Stimulated activated CD8-positive, alpha-beta memory T cell treated with anti-CD3 and anti-CD28 coated beads, Interleukin-7, amount 100 ng/mL, for 24 hours (primary cell): ENCODE measurements at places on chromosomes 5 and 9.

DNA sequence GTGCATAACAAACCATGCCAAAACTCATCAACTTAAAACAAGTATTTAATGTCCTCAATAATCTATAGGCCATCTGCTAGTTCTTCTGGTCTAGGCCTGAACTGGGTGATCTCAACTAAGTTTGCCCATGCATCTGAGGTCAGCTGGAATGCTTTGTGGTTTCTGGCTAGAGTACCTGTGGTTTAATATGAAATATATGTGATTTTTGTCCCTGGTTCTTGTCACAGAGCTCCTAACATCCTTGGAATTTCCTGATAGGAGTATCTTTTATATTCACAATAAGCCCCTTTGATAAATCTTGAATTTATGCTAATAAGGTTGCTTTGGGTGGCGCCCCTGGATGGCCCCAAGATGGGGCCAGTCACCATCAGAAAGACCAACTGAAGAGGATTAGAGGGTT is 535.9 kb downstream of the DNAH5 start:
- DNase-seq, result no peak

DNA sequence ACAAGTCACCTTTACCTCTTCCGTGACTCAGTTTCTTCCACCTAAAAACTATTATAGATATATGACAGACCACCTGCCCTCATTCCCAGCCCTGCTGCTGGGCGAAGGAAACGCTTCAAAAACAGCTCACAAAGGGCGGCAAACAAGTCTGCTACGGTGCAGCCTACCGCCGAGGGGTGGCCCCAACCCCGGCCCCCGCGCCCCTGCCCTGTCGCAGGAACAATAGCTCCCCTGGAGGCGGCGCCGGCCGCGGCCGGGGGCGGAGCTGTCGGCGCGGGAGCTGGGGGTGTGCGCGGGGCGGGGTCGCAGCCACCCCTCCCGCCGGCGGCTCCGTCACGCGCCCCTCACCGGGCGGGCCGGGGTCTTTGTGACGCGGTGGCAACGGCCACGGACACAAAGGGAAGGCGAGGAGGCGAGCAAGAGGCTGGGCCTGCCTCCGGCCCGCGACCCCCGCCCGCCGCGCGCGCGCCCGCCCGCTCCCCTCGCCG is at the start of gene TMEFF1:
Gene TMEFF1, plus strand, starts transcription at position 362 of the 488 bp plus-strand sequence. CDS start 396 bp downstream, outside the sequence.
- DNase-seq, result no peak

DNA sequence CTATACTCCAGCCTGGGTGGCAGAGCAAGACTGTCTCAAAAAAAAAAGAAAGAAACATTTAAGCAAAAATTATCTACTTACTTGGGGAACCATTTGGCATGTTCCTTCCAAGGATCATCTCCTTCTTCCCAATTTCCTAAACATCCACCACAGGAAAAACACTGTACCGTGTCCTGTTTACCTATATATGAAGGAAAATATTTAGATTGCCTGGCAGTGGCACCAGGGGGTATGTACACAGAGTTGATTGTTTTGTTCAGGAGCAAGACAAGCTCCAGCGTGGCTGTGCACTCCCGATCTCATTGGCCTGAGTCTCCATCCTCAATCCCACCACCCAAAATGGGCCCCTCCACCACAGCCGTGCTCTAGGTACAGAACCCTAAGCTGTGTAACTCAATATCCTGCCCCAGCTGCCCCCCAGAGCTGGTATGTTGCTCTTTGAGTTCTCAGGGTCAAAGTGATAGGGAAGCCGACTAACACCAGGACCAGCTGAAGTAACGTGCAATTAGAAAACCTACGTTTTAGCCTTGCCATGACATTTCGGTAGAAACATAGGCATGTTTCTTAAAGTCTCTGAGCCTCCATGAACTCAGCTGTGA is 13.8 kb downstream of the NAIP start:
- DNase-seq, result no peak

- DNase-seq, result no peak
These were observed 89.6 kb downstream of the ENC1 start for GRCh38 chr5:74550927-74551326.

- DNase-seq, result no peak
These were observed 657 bp downstream of the MTRR start for GRCh38 chr5:7869474-7870136.

DNA sequence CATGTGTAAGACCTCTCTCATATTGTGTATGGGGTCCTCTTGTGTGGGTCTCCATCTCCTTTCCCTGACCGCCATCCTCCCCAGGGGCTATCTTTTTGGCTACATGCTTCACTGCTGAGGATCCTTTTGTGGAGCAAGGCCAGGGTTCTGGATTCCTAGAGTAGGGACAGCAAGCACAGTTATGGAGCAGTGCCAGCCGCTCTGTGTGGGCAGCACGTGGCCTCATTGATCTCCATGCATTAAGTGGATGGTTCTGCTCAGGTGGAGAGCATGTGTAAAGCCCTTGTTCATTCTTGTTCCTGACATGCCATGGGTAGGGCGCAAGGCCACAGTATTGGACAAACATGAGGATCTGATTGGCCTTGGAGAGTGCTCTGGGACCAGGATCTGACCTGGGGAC is 8.9 kb downstream of the PHF2 start:
- DNase-seq, result no peak

GRCh38 chr9:81741103-81741502 is 51.8 kb upstream of the TLE1 start:
- DNase-seq, result no peak

DNA sequence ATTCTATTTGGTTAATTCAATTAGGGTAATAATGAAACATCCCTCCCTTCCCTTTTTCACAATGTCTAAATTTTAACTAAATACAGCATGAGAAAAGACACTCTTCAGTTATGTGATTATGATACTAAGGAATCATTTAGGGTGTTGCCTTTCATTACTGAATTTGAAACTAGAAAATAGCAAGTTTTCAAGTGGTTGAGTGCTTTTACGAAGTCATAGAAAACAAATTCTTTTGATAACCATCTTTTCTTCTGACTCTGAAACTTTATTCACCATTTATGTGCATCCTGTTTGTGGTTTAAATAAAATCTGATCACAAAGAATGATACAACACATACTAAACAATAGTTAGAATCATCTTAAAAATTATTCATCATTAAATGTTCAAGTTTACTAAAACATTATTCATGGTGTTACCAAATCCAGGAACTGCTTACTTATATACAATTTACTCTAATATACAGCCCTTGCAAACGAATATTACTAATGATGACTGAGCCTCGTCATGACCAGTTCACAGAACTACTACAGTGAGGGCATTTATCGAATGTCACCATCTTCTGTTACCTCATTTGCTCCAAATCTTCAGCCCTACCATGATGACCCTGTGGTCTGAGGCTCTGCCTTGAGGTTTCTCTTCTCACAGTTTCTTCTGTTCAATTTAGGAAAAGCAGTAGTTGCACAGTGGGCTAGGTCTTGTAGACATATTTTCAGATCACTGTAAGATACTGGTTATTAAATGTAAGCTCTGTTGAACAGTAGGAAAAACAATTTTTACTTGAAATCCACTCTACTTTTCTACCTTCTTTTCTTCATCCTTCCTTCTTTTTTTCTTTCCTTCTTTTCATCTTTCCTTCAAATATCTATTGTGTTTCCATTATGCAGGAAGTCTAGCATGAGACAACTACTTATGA is 18.3 kb upstream of the IL9 start:
- no peak for DNase-seq

- DNase-seq, result no peak
These were observed 176.5 kb upstream of the GAS1 start for GRCh38 chr9:87123830-87124229.

DNA sequence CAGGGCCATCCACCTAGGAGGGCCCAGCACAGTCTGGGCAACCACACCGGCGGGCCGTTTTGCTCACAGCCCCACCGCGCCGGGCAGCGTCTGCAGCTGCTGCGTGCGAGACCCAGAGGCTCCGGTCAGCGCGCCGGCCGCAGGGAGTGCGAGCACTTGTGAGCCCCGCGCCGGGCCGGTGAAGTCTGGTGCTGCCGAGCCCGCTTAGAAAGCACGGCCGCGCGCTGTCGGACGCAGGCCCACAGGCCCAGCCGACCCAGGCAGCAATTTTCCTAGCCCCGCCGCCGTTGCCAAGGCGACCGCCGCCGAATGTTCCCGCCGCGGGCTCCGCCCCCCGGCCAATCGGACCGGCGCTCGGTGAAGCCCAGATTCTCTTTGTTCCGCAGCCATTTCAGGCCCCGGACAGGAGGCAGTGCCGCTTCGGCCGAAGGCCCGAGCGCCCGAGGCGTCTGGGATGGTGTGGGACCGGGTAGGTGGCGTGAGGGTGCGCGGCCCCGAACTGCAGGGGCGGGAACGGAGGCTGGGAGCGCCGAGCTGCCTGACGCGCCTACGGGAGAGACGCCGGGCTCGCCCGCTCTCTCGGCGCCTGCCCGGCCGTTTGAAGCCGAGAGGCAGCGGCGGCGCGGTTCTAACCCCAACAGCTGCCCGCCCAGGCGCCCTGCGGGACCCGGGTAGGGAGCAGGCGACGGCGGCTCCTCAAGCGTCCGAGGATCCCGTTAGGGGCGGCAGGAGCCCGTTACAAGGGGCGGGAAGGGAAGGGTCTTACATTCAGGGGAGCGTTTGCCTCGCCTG is at the start of gene TNPO1:
Gene TNPO1, plus strand, starts transcription at position 378 of the 792 bp plus-strand sequence. Its CDS starts 77 bp downstream, at position 455.
- peak; percentile 67 for DNase-seq

- DNase-seq, result no peak
These were observed 255.3 kb upstream of the SMARCA2 start for GRCh38 chr9:1759771-1760300.

DNA sequence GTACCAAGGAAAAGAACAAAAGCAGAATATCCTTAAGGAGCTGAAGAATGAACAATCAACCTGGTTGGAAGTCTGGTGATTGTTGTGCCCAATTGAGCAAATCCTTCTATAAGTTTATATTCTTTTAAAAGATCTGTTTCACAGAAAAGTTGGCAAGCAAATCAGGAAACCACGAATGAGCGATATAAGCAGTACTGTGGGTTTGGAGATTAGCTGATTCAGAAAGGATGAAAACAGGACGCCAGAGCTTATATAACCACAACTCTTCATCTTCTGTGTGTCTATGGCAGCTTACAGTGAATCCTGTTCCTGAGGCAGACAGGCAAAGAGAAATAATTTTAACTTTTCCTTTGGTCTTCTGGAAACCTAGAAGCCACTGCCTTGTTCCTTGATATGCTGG is 61.7 kb downstream of the SLC38A9 start:
- no peak for DNase-seq

- no peak for DNase-seq
These were observed 66.6 kb downstream of the ABCA1 start for GRCh38 chr9:104861397-104861796.

GRCh38 chr5:54449923-54450322 is 5.6 kb upstream of the HSPB3 start:
- no peak for DNase-seq
